ENCODE measurements at places on chromosomes 12 and 14.

DNA sequence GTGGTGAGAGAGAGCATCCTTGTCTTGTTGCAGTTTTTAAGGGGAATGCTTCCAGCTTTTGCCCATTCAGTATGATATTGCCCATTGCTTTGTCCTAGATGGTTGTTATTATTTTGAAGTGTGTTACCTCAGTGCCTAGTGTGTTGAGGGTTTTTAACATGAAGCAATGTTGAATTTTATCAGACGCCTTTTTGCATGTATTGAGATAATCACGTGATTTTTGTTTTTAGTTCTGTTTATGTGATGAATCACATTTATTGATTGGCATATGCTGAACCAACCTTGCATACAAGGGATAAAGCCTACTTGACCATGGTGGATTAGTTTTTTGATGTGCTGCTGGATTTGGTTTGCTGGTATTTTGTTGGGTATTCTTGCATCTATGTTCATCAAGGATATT is 302.3 kb upstream of the G2E3 start:
- DNase-seq, result no peak

DNA sequence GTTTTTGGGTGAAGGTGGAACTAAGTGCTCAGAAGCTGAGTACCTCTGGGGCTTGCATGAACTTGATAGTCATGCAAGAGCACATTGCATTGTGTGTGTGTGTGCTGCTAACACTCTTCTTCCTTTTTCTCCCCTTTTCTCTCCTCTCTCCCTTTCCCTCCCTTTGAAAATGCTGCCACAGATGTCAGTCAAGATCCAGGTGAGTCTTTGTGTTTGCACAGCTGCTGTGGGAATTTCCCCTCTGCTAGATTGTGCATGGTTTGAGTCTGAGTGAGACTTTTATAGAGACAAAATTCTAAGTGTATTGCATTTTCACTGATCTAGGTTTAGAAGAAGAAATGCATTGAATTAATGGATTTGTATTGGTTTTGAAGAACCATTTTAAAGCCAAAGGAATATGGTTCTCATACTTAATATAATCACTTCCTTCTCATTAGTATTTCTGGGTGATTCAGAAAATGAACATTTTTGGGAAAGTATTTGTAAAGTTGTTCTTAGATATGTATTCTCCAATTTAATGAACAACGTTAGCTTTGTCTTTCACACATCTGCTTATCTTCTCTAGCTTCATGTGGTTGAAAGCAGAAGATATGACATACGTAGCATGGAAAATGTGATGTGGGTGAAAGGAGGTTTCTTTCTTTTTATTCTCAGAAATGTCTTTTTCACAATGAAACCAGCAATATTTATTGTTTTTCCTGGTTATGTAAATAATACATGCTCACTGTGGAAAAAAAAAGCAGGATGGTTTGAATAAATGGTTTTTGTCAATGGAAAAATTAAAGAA is 108.5 kb downstream of the NRXN3 start:
- DNase-seq, result no peak

DNA sequence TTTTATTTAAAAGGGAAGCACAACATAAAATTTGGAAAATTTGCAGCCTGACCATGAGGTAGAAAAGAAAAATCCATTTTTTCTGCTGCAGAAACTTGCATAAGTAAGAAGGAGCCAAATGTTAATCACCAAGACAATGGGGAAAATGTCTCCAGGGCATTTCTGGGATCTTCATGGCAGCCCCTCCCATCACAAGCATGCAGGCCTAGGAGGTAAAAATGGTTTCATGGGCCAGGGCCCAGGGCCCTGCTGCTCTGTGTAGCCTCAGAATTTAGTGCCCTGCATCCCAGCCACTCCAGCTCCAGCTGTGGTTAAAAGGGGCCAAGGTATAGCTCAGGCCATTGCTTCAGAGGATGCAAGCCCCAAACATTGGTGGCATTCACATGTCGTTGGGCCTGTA is 735.6 kb downstream of the GALC start:
- DNase-seq, result no peak

GRCh38 chr14:75213172-75213571 is 36.8 kb upstream of the TMED10 start:
- peak; percentile 77 for DNase-seq

DNA sequence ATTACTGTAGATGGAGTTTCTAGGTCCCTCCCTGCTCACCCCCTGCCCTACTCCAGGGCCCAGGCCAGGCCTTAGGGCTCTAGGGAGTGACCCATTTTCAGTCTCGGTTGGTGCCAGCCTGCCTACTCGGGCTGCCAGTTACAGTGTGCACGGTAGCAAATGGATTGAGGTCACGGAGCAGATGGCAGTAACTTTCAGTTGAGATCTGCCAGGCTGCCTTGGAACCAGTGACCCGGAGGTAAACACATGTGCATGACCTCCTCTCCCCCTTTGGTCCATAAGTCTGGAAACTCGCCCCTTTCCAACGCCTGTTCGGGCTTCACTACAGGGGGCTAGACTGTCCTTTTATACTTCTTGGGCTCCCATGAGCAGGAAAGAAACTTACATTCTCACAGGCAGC is 139.7 kb upstream of the TBX3 start:
- DNase-seq, result no peak

- peak; percentile 45 for DNase-seq
Measured at GRCh38 chr12:56836317-56836716, 73.2 kb downstream of the HSD17B6 start.

GRCh38 chr12:63266988-63267387 is 116.0 kb upstream of the AVPR1A start:
- no peak for DNase-seq

- peak; percentile 15 for DNase-seq
Measured at GRCh38 chr14:68145036-68145435, 325.5 kb downstream of the RAD51B start.

DNA sequence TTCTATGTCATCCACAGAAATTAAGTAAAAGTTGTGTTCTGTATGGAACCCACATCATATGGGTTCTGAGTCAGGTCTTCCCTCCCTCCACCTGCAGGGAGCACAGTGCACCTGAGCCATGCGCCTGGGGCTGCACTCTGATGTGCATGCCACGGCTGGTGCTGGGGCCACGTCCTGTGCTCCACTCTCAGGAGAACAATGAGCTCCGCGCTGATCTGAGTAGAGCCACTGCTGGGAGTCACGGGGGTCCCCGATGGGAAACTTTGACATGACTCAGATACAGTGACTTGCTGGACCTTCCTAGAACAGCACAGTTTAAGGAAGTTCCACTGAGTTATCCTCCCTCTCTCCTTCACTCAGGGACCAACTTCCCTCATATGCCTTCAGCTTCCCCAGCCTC is 683.4 kb downstream of the TMEM121 start:
- no peak for DNase-seq

- DNase-seq, result no peak
Measured at GRCh38 chr12:13801543-13801942, 179.9 kb downstream of the GRIN2B start.

DNA sequence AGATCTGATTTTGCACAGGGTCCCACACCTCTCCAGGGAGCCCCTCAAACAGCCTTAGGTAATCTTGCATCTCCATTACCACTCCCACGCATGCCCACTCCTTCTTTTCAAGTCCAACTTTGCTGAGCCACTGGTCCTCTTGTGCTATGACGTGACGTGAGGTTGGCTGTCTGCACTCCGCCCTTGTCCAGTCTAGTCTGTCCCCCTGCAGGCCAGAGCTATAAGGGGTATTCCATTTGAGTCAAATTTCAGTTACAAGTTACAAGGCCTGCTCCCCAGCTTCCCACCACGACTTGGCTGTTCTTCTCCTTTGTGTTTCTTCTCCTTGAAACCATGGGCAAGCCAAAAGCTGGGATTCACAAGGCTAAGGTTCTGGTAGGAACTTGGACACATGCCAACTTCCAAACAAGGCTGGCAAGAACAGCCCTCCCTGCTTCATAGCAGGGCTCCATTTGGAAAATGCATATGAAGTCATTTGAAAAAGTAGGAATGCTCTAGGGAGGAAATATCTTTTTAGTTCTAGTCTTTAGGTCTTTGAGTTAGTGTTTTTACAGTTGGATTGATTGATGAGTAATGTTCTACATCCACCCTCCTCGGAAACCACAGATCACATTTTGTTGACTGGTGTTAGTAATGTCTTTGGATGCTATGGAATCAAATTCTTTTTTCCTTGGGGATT is 49.1 kb downstream of the KCNA1 start:
- no peak for DNase-seq

GRCh38 chr14:66135831-66136230 is 350.3 kb upstream of the CCDC196 start:
- DNase-seq, result no peak

DNA sequence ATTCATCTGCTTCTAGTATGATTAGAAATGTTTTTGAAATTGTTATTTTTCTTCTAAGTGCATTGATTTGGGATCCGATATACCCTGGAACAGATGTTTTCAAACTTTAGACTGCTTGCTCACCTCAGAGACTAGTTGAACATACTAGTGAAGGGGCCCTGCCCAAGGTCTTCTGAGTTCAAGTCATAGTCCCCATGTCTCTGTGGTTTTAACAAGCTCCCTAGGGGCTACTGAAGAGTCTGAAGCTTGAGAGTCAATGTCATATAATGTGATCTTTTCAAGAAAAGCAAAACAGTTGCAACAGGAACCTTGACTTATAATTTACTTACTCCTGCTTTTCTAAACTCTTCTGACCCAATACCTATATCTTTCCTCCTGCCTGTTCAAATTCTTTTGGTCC is 7.5 kb upstream of the UBE2N start:
- no peak for DNase-seq

GRCh38 chr14:76834241-76834661 is 8.0 kb downstream of the LRRC74A start:
- no peak for DNase-seq

DNA sequence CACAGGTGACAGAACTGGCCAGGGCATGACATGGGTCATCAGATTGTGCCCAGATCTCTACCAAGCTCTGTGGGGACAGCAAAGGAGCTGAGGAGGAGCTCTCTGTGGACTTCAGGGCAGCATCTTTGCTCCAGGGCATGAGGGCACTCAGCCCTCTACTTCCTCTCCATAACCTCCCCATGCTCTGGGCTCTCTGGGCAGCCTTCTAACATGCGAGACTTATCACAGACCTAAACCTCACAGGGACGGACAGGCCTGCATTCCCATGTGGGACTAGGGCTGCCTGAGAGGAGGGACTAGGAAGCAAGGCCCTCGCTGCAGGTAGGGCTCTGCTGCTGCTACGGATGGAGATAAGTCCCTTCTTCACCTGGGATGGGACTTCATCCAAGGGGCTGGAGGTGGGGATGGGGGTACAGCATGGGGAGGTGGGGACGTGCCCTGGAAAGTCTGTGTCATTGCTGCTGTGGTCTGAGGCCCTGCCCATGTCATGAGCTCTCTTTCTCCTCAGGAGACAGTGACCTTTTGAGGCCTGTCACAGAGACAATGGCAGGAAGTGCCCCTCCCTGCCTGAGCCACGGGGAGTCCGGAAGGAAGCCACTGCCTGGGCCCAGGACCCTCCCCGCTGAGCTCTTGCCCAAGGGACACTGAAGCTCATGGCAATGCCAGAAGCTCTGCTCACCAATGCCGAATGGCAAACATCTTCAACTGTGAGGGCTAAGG is 44.1 kb downstream of the PITPNM2 start:
- peak; percentile 46 for DNase-seq

DNA sequence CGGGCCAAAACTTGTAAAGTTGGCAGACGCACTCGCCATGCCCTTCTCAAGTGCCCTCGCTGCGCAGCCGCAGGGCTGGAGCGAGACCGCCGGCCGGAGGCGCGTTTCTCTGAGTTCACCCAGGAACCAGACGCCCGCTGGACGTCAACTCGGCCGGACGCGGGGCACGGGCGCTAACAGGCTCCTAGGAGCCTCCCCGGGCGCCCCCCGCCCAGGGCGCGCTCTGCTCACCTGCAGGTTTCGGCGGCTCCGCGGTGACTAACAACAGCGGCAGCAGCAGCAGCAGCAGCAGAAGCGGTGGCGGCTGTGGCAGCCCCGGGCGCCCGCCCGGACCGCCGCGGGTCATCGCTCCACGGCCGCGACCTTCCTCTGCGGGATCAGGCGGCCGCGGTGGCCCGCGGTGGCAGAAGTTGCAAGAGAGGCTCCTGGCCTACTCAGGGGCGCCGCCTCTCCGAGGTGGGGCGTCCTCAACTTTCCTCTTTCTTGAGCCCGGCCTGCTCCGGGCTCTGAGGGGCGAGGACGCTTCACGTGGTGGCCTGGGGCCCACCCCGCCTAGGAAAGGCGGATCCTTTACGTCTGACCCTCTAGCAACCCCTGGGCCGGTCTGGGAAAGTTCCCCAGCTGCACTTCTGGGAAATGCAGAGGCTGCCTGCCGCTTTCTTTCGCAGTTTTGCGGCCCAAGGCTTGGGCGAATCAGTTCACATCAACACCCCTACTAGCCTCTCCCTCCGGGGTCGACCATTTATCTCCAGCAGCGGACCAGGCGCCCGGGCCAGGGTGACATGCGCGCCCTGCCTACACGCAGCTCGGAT is at the start of gene PLBD1:
TSS of gene PLBD1 (minus strand) at position 533 of the 812 bp plus-strand sequence. CDS start at position 346, 187 bp downstream.
- DNase-seq, result no peak

GRCh38 chr12:42216737-42217136 is 21.3 kb downstream of the YAF2 start:
- DNase-seq, result peak; percentile 20

- DNase-seq, result no peak
Measured at GRCh38 chr14:38502239-38502638, 246.3 kb upstream of the CLEC14A start.

- no peak for DNase-seq
Measured at GRCh38 chr12:58883576-58884334, 36.5 kb downstream of the LRIG3 start.

- no peak for DNase-seq
Measured at GRCh38 chr12:1773937-1774655, 46.3 kb upstream of the LRTM2 start.

DNA sequence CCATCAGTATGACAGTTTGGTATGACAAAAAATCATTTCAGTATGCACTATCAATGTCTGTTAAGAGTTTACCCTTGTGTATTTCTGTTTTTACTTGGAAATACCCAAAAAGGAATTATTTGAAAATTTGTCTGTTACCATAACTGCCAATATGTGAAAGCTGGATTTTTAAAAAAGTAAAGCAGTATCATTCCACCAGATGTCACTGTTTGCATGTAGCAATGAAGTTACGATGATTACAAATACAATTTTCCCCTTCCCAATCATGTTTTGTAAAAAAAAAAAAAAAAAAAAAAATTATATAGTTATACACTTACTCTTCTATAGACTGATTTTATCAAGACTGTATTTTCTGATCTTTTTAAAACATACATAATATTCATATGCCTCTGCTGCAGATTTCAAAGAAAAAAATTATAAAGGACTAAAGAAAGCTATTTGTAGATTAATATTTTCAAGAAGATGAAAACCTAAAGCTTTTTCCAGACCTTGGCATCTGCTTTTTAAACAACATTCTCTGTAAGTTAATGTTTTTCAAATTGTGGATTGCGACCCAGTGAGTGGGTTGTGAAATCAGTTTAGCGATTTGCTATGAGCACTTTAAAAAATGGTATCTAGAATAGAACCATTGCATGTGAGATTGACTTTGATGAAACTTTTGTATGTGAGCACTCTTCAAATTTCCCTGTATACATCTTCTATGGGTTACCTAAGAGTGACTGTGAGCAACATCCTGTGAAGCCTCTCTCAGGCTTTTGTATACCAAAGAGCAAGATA is 114.2 kb downstream of the TTC6 start:
- DNase-seq, result no peak

DNA sequence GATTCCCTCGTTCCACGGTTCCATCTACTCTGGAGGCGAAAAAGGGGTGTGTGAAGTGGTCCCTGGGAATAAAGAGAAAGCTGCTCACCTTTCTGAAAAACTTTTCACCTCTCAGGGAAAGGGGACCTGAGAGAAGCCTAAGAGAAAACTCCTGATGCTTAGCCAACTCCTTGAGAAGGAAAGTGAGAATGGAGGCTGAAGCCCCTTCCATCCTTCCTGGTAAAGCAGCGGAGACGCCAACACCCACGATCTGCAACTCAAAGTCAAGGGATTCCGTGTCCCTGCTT is 110.0 kb downstream of the ARF6 start:
- DNase-seq, result no peak
